ENCODE measurements at places on chromosomes 2 and 18.

DNA sequence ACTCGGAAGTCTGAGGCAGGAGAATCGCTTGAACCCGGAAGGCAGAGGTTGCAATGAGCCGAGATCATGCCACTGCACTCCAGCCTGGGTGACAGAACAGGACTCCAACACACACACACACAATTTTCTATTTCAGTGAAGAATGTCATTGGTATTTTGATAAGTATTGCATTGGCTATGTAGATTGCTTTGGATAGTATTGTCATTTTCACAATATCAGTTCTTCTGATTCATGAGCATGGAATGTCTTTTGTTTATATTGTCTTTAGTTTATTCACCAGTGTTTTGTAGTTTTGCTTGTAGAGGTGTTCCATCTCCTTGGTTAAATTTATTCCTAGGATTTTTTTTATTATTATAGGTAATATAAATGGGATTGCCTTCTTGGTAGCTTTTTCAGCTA lies 693.4 kb upstream of the SYT4 start:
- DNase-seq = no peak

DNA sequence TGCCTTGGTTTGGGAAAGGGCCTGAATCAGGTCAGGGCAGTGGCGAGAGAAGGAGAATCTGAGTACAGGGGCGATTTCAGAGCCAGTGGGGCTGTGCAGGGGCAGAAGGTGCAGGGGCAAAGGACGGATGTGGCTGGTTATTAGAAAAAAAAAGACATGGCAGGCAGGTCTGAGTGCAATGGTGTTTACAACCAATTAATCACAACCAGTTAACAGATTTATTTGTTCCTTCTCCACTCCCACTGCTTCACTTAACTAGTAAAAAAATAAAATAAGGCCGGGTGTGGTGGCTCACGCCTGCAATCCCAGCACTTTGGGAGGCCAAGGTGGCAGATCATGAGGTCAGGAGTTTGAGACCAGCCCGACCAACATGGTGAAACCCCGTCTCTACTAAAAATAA lies 5.5 kb downstream of the TNFRSF11A start:
- no peak for DNase-seq

DNA sequence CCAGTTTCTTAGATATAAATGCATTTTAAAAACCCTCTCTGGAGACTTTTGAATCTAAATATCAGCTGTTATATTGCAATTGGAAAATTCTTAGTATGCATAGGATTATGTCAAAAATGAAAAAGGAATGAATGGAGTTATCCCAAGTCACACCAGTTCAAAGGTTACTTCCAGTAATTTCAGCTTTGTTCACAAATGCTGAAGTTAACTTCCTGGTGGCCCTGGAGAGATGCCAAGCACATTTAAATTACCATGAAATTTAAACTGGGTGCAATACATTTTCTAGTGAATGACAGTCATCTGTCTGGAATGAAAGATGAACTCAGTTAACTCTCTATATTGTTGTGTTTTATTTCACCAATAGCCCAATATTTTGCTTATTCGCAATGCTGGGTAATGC lies 753.9 kb downstream of the SUCLG1 start:
- DNase-seq = no peak

- DNase-seq = no peak
Measured at GRCh38 chr2:239679755-239680154, 278.9 kb upstream of the HDAC4 start.

DNA sequence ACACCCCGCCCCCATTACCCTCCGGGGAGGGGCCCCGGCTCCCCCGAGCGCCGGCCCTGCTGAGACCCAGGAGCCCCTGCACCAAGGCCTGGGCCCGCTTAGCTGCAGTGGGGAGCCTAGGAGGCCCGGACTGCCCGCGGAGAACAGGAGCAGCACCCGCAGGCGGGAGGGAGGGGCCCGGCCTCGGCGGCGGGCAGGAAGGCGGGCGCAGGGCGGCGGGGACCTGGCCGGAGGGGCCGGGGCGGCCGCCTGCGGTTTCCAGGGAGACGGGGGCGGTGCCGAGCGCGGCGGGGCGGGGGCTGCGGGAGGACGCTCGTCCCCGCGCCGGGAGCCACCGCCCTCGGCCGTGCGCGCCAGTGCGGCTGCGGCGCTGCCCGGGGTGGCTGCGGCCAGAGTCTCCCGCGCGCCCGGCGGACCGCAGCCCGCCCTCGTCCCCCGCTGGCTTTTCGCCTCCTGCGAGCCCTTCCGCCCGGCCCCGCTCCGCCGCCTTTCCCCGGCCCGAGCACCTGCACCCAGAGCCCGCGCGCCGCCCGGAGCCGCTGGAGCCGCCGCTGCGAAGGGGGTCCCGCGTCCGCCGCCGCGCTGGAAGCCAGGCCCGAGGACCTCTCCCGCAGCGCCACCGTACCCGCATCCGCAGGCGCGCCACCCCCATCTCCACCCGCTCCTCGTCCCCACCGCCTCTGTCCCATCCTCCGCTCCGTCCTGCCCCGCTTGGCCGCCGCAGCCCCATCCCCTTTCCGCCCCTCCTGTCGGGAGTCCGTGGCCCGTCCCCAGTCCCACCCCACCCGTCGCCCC lies 17.2 kb downstream of the GPC1 start:
- no peak for DNase-seq

- no peak for DNase-seq
Measured at GRCh38 chr2:203200866-203201265, 38.0 kb upstream of the CYP20A1 start.

- no peak for DNase-seq
Measured at GRCh38 chr2:65403529-65403915, 28.9 kb downstream of the SPRED2 start.

GRCh38 chr2:233996461-233996860 lies 54.0 kb upstream of the SPP2 start:
- DNase-seq = no peak

All from SJCRH30 (cell line).